ENCODE measurements at places on chromosomes 5 and 9. TPM values are rescaled to one million over a fixed set of nuclear protein-coding genes. Genes with fewer than 3 reads are reported as not detected.

DNA sequence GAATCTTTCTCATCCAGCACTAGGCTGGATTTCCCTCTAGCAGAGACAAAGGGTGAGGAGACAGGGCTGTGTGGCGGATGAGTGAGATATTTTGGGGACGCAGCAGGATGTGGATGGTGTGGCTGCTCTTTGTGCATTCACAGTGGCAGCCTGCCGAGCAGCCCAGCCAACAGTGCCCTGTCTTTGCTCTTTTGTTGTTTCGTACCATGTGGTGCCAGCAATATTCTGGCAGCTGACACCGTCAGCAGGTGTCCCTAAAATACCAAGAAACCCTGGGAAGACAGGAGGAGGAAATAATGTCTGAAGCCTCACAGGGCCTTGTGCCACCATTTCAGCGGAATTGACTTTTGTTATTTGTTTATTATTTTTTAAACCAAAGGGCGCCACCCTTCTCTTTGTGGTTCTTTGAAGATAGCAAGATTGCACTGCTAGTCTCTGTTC lies 141.4 kb downstream of the CCDC192 start:
- no peak for DNase-seq

DNA sequence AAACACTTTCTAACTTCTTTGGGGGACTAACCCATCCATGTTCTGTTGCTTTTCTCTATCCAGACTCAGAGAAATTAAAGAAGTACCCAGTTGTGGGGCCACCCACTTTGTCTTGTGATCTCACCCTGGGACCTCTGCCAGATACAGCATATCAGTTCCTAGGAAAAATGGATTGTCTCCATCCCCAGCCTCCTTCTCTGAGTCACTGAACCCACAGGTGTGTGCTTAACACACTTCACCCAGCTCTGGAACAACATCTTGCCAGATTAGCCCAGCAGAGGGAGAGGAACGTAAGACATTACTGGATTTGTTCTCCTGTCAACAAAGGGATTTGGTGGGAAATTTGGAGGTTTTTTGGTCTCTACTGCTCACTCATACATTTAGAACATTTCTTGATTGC lies 19.2 kb downstream of the FAM240B start:
- no peak for DNase-seq

BARHL1 gene
- polyA plus RNA-seq: not detected

- no peak for DNase-seq
These were observed 10.0 kb downstream of the MOCS2 start for GRCh38 chr5:53099546-53099945.

DNA sequence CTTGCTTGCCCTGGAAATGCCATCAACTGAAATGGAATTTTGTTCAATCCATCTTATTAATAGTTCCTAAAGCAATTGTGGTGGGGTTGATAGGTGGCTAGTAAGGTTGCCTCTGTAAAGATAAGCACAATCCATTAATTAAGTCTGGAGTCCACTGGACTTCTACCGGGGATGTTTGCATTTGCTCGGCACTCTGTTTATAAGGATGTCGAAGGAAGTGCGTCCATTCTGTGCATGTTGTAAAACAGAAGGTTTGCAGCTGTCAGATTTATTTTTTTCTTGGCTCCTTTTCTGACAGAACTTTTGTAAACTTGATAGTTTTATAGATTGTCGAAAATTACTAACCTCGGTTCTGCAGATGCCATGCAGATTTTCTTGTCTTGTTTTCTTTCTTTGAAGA lies 12.8 kb upstream of the TNFAIP8 start:
- no peak for DNase-seq

SARDH gene
- polyA plus RNA-seq: 13.7 TPM

DNA sequence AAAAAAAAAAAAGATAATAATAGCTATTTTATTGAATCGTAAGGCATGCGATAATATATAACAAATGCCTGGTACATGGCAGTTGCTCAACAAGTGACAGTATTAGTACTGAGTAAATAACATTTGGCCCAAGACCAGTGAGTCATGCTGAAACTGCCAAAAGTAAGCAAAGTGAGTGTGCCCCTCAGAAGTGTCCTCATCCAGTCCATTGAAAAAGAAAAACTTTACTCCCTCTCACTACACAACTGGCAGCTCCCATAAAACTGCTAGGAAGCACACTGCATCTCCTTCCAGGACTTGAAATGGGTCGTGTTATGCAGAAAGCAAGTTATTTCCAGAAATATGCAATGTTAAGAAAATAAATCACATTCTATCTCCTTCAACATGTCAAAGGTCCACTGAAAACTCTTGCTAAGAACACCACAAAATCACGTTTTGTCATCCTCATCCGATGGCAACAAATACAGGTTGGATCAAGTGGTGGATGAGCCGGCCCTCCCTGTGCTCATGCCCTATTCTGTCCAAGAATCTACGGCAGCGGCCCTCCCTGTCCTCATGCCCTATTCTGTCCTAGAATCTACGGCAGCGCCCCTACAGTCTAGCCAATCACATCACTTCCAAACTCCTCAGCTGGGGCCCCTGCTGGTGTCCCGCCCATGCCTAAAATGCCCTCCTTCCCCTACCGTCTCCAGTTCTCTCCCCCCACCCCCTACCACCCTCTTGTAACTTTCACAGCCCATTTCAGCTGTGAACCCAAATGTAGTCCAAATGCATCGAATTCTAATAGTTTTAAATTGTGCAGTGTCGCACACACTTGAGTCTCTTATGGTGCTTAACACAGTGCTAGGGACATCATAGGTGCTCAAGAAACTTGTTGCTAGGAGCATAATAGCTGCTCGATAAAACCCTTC lies 12.5 kb downstream of the PTCH1 start:
- no peak for DNase-seq

GRCh38 chr9:87787735-87788134 lies 61.8 kb downstream of the CTSL start:
- DNase-seq: no peak

GRCh38 chr9:107142896-107143603 lies 140.0 kb upstream of the RAD23B start:
- DNase-seq: no peak
